ENCODE measurements at places on chromosomes 11 and 22. TPM values are rescaled to one million over a fixed set of nuclear protein-coding genes. Genes with fewer than 3 reads are reported as not detected.

Gene GRIK4
- total RNA-seq = not detected

Gene MUC6
- total RNA-seq = 0.01 TPM

Gene FAM83F
- total RNA-seq = not detected

Gene SYT12
- 22.3 TPM for total RNA-seq

Gene MRE11
- 12.1 TPM for total RNA-seq

Gene BIRC2
- 28.6 TPM for total RNA-seq

Gene WNT7B
- total RNA-seq = 68.5 TPM

Gene VPREB1
- total RNA-seq = not detected

Gene TRIM51
- not detected for total RNA-seq

Gene NUCB2
- 34.0 TPM for total RNA-seq

Gene RAB36
- total RNA-seq = 8.4 TPM

Gene CCDC88B
- 11.4 TPM for total RNA-seq

Gene BTG4
- not detected for total RNA-seq

Gene SLC17A6
- not detected for total RNA-seq

Gene BIRC3
- total RNA-seq = 48.9 TPM

Gene PLAAT2
- total RNA-seq = 0.46 TPM

Gene HYOU1
- 39.3 TPM for total RNA-seq

Gene FXYD2
- total RNA-seq = 18.4 TPM

Gene OR5B21
- not detected for total RNA-seq

Data from A549 treated with Mapracorat at 1 μM for 4 hours (cell line).